HCEC 1CT (cell line): ENCODE measurements at places on chromosomes 1 and 21.
A peak's percentile ranks its signal among the peaks of the same experiment; 100 is the strongest.

DNA sequence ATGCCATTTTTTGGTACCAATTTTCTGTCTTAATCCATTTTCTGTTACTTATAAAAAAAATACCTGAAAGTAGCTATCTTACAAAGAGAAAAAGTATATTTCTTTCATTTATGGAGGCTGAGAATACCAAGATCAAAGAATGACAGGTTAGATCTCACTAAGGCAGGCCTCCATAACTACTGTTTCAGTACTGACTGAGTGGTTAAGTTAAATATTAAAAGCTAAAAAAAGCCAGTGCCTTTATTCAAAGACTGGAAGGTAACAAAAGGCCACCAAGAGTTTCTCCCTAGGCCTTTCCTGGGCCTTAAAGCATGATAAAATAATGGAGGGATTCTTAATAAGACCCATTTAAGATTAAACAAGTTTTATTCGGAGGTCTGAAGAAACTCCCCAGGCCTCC lies 687.7 kb upstream of the ADGRL4 start:
- DNase-seq: no peak

DNA sequence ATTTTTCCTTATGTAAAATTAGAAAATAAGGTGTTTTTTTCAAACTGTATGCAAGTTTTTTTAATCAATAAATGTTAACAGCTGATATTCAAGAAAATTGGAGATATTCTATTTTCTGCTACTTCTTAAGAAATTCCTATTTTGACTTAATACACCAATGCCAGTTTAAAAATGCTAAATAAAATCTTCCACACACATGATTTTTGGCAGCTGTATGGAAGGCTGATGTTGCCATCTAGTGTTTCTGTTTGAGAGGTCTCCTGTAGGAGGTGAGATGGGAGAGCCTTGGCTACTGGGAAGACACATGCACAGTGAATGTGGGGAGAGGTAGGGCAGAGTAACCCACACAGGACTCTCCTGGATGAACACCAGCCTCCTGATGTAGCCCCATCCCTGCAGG lies 29.2 kb upstream of the OR2B11 start:
- DNase-seq: peak; percentile 7

- no peak for DNase-seq
Measured at GRCh38 chr1:178490967-178491366, 5.8 kb downstream of the CLEC20A start.

- DNase-seq: no peak
Measured at GRCh38 chr21:34197561-34197960, 124.2 kb downstream of the MRPS6 start.

GRCh38 chr1:60895701-60896100 lies 186.7 kb upstream of the NFIA start:
- no peak for DNase-seq

DNA sequence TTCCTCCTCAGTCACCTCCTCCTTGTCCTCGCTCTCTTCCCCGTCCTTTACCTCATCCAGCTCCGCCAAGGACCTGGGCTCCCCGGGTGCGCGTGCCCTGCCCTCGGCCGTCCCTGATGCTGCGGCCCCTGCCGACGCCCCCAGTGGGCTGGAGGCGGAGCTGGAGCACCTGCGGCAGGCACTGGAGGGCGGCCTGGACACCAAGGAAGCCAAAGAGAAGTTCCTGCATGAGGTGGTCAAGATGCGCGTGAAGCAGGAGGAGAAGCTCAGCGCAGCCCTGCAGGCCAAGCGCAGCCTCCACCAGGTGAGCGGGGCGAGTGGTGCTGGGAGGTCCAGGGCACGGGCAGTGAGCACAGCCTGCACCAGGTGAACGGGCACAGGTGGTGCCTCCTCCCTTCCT lies 76.2 kb downstream of the SKI start:
- no peak for DNase-seq

DNA sequence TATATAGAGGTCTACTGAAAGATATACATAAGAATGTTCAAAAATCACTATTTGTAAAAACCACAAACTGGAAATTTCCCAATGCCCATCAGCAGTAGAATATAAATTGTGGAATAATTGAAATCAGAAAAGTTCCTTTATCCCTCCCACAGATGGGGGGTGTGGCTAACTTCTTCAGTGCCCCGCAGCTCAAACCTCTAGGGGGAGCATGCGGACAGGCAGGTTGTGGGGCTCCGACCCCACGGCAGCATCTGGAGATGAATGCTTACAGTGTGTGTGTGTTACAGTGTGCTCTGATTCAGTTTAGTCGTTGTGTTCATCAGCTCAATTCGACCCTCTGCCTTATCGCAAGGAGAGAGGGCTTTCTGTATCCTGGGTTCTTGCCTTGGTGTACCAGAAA lies 262.1 kb upstream of the LRRC7 start:
- no peak for DNase-seq

DNA sequence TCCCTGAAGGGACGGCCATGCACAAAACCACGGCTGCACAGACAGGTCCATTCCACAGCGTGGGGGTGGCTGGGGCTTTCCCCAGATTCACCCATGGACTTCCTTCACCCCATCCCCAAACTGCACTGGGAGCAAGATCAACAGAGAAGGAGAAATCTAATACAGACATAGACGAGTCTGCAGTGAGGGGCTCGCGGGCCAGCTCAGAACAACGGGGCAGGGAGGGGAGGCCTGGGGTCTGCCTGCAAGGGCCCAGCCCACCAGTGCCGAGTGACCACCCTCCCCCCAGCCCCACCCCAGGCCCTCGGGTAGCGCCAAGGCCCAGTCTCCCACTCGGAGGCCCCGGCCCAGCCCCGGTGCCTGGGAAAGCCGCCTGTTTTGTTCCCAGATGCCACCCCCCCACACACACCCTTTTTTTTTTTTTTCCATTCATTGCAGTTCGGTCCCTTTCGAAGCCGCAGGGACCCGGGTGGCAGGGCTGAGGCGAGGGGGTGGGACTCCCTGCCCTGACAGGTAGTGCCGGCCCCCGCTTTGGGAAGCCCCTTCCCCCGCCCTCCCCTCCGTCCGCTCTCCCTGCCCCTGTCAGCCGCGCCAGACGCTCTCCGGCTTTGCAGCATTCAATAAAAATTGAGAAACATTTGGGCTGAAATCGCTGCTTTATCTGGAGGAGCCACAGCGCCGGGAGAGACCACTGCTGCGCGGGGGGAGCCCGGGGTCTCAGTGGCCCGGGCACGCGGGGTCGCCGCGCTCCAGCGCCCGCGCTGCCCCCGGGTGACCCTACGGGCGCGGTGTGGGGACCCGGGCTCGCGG lies 543 bp upstream of the EPHB2 start:
- DNase-seq: peak; percentile 58

- no peak for DNase-seq
Measured at GRCh38 chr1:111826278-111826677, 70.6 kb downstream of the DDX20 start.

GRCh38 chr1:95018602-95019369 lies 54.0 kb downstream of the ALG14 start:
- peak; percentile 51 for DNase-seq

- DNase-seq: peak; percentile 70
Measured at GRCh38 chr1:162003830-162004215, 19.8 kb downstream of the OLFML2B start.

GRCh38 chr1:216945538-216946080 lies 222.4 kb upstream of the ESRRG start:
- DNase-seq: no peak

DNA sequence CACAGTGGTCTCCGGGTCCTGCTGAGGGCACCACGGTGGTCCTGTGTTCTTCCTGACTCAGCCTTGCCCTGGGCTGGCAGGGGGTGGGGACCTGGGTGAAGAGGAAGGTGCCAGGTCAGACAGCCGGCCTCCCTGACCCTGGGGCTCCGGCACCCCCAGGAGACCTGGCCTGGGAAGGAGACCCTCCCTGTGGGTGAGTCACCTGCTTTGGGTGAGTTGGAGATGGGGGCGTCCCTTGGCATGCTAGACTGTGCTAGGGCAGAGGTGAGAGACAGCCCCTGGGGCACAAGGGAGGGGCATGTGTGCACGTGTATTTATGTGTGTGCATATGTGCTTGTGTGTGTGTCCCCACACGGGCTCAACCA lies 23.4 kb downstream of the SPSB1 start:
- no peak for DNase-seq

DNA sequence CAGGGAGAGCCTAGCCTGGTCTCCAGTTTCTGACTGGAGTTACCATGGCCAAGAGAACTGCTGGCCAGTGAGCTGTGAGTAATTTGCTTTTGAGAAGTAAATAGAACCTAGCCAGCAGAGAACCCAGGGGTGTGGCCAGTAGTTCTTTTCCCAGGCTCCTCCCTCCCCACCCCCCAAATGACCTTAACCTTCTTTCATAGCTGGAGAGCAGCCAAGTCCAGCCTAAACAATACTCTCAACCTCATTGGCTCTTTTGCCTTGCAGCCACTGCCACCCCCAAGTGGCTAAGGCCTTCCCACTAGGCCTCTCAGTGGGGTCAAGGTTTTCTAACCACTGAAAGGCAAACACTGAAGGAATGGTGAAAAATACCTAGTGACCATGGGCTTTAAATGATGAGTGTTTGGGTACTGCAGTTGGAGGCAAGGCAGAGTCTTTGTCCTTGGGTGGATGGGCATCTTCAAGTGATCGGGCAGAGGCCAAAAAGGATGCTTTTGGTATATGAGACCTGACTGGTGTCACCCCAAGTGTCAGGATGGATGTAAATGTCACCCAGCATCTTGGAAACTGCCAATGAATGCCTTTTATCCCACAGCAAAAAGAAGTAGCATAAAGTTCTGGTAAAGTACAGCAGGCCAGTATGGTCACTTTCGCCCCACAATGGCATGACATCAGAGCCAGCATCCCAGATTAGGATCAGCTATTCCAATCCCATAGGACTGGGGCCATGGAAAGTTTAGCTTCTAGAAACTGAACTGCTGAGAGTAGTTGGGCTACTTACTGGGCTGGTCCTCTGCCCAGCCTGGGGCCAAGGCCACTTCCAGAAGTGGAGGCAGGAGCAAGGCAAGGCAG lies 3.5 kb upstream of the PIGV start:
- DNase-seq: peak; percentile 74

DNA sequence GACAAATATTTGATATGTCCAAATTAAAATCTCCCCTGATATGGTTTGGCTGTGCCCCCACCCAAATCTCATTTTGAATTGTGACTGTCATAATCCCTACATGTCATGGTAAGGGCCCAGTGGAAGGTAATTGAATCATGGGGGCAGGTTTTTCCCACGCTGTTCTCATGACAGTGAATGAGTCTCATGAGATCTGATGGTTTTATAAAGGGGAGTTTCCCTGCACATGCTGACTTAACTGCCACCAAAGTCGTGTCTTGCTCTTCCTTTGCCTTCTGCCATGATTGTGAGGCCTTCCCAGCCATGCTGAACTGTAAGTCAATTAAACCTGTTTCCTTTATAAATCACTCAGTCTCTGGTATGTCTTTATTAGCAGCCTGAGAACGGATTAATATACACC lies 207.0 kb downstream of the BARHL2 start:
- no peak for DNase-seq

DNA sequence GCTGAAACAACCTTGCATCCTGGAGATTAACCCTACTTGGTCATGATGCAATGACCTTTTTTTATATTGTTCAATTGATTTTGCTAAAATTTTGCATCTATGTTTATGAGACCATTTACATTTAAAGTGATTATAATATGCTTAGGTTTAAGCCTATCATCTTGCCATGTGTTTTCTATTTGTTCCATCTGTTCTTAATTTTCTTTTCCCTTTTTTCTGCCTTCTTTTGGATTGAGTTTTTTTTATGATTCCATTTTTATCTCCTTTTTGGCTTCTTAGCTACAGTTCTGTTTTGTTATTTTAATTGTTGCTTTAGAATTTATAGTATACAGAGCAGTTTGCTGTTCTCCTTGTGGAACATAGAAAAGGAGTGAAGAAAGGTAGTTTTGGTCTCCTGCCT lies 385.1 kb upstream of the USP24 start:
- DNase-seq: no peak

DNA sequence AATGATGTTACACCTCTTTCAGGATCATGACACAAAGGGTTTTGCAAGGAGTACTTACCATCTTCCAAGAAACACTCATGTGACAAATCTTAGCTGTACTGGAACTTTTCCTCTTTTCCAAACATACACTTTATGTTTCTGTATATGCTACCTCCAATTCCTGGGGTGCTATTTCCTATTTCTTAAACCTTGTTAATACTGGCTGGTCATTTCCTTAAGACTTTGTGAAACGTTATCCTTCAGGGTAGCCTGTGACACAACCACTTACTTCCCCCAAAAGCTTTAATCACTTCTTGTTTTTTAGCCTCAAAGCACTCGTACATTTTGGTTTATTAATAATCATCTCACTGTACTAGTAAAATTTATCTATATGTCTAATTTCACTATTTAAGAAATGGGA lies 39.4 kb downstream of the OR10Z1 start:
- DNase-seq: no peak

GRCh38 chr1:216630532-216630931 lies 92.7 kb downstream of the ESRRG start:
- DNase-seq: no peak

- no peak for DNase-seq
Measured at GRCh38 chr1:230270559-230271281, 155.4 kb downstream of the PGBD5 start.

DNA sequence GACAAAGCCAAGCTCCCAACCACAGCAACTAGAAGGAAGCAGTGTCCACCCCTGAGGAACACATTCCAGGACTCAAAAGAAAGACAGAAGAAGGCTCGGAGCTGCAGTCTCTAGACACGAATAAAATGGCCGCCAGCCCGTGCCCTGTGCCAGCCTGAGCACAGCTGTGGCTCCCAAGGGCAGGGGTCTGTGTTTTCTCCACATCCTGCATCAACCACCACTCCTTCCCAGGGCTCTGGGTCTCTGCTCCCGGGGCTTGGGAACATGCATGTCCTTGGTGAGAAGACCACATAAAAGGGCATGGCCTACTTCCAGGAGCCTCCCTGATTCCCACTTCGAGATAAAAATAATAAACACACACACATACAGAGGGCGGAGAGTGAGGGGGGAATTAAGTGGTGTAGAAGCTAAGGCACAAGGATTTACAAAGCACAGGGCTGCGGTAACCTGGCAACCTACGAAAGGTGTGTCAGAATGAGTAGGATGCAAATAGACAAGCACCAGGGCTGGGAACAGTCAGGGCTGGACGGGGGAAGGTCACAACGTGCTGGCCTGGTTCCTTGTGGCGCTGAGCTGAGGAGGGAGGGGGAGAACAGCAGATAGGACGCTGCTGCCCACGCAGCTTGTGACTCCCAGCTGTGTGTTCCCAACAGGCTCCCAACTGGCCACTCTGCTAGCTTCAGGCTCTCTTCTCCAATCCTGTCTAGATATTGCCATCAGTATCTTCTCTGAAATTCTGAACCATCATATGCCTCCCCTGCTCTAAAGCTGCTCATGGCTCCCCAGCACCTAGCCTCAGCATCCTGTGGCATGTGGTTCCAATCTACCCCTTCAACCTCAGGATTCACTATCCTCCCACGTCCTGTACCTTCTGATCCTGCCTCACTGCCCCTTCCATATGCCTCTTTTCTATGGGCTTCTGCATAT lies 72.5 kb downstream of the CD34 start:
- DNase-seq: no peak

DNA sequence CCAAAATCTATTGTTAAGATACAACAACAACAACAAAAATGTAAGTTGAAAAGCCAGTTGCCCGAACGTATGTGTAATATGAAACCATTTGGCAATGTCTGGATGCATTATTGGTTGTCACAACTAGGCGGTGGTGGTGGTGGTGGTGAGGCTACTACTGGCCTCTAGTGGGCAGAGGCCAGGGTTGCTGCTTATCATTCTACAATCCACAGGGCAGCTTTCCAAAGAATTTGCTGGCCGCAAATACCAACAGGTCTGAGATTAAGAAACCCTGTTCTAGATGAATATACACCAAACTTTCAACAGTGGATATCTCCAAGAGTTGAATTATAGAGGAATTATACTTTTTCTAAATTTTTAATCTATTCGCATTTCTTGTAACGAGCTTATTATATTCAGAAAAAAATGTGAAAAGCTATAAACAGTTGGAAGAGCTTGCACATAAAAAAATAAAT lies 26.8 kb upstream of the ZNF697 start:
- DNase-seq: peak; percentile 81
